ENCODE measurements at places on chromosomes 3 and 15.

DNA sequence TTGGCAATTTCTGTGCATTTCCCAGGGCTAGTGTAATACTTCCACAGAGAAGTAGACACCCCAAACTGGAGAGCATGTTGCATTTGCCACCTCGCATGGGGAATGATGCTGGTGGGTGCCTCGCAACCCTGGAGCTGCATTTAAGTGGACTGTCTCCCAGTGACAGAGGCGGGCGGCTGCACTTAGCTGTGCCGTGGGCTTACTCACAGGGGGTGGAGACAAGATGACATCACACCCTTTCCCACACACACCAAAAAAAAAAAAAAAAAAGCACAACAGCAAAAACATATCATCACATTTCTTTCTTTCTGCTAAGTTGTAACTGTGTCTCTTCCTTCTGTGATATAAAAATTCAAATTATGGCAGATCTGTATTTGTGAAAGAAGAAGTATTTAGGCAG is at the start of gene ABI3BP:
Gene ABI3BP, minus strand, starts transcription at position 113 of the 400 bp plus-strand sequence. Its CDS starts 37 bp downstream, at position 76.
- DNase-seq = no peak

DNA sequence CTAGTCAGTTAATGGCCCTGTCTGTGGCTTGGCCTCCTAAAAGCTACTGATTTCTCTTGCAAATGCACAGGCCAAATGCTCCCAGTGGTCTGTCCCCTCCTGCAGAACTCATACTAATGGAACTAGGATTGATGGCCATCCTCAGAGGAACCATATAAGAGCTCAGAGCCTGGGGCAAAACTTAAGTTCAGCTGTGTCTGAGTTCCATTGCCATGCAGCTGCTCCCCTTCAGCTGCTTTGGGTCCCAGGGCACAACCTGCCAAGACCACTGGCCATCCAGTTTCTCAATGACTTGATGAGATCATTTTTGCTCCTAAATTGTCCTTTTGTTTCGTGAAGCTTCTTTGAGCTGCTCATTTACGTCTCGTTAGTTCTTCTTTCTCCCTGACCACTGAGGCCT is 529.5 kb upstream of the TBL1XR1 start:
- DNase-seq = no peak

- no peak for DNase-seq
These were observed 55.3 kb downstream of the BBX start for GRCh38 chr3:107578091-107578490.

DNA sequence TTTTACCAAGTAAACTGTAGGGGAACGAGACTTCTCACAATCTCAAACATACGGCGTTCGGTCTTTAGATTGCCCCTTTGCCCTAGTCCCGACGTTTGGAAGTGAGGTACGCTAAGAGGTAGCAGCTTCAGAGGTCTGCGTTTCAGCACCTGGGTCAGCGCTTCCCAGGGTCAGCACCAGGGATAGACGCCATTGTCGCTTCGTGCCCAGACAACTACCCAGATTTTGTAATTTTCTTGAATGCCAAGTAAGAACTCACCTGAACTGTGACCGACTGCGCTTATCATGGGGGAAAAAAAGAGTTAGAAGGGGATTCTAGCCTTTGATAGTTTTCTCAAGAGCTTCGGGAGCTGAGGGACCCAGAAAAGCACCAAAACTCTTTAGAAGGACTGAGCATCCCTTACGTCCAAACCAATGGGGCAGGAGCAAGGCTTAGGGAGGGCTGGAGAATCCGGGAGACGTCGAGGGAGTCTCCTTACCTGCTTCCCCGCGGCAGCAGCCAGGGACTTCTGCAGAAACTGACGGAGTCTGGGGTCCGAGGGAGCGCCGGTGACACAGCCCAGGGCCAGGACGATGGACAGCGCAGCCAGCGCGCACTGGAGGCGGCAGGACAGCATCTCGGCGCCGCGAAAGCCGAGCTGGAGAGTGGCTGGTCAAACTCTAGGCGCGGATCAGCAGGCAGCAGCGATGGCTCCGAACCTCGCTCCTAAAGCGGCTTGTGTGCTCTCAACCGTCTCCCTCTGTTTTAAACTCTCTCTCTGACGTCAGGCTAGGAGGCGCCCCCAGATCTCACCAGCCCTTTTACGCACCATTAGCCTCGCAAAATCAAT is at the start of gene SST:
Gene SST, minus strand, starts transcription at position 720 of the 830 bp plus-strand sequence. Its CDS starts 103 bp downstream, at position 617.
- no peak for DNase-seq

DNA sequence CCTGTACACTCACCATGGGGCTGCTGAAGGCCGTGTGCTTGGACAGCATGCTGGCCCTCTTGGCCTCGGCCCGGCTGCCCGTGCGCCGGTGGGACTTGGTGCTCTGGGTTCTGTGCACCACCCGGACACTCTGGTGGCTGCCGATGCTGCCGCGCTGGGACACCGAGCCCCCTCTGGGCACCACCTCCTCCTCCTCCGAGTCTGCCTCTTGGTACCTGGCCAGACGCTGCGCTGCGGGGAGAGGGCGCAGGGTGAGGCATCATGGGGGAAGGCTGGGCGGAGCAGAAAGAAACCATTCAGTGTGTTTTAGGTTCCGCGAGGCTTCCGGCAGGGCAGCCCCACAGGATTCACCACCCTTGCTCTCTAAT is 145.0 kb downstream of the ATP10A start:
- no peak for DNase-seq

DNA sequence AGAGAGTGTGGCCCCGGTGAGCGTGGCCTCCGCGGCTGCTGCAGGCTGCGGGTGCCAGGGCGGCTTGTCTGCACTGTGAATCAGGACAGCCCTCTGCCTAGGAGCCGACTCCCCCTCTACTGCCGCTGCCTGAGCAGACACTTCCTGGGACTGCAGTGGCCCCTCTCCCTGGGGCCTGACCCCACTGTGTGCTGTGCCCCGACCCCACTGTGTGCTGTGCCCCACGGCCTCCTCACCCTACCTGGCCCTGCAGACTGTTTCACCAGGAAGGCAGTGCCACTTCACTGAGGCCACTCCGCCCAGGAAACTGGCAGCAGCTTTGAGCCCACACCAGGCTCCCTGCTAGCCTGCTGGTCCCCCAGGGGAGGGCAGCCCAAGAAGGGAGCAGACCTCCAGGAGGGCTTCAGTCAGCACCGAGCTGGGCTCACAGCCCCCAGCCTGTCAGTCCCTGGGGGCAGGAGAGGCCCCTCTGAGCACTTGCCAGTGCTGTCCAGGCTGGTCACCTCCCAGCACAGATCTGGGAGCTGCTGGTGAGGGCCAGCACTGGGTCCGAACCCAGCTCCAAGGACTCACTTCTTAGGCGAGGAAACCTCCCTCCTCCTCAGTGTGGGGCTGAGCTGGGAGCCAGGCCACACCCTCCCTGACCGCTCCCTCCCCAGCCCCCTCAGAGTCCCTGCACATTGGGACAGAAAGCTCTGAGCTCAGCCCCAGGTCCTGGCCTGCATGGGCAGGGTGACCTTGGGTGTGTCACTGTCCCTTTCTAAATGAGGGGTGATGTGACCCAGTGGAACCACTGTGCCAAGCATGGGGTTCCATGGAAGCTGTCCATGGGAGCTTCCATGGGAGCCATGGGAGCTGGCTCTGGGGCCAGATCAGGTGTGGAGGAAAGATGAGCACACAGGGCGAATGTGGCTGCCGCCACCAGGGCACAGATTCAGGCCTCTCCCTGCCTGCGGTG is 56.8 kb downstream of the DNAJB8 start:
- no peak for DNase-seq

- DNase-seq = no peak
These were observed 2.4 kb upstream of the MYZAP start for GRCh38 chr15:57589281-57589680.

- DNase-seq = no peak
These were observed 82.0 kb downstream of the HHLA2 start for GRCh38 chr3:108378153-108378951.

DNA sequence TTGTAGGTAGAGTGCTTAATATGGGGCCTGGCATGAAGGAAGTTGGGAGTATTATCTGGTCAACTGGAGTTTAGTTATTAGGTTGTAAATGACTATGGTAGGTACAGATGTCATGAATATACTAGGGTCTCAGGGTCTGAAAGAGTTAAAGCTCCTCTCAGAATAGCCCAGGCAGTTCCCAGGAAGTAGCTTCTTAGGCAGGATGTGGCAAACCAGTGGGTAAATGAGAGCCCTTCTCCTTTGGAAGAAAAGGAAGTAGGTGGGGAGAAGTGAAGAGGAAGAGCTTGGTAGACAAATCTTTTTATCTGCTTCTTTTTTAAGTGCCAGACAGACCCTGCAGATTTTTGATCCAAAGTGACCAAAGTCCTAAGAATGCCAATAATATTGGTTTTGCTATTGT is 24.5 kb downstream of the MAP2K1 start:
- no peak for DNase-seq

GRCh38 chr3:133797396-133798105 is 8.1 kb upstream of the SRPRB start:
- DNase-seq = no peak

- DNase-seq = no peak
These were observed 67.1 kb upstream of the SEC13 start for GRCh38 chr3:10387881-10388609.
